Hippocampal formation (tissue), 2 donors: ENCODE measurements at places on chromosomes 2 and 18.

GRCh38 chr18:8942021-8942908 lies 160.2 kb upstream of the NDUFV2 start:
- DNase-seq: no peak

- no peak for DNase-seq
Measured at GRCh38 chr2:156099382-156099781, 233.1 kb downstream of the NR4A2 start.

DNA sequence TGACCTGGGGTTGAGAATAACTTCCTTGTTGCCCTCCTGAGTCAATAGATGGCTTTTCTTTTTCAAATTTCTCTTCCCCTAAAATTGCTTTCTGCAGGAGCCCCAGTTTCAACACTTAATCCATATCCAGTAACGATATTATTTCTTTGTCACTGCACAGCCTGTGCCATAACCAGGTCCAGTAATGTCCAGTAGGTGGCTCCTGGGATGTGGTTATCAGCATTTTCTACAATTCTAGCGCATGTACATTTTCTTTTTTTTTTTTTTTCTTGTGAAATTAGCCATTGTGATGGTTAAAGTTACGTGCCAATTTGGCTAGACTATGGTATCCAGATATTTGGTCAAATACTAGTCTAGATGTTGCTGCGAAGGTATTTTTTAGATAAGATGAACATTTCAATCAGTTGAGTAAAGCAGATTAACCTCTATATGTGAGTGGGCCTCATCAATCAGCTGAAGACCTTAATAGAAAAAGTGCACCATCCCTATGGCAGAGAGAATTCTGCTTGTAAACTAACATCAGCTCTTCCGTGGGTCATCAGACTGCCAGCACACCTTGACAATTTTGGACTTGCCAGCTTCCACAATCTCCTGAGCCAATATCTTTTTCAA lies 72.9 kb upstream of the SCG2 start:
- DNase-seq: no peak

GRCh38 chr2:221612161-221612560 lies 40.1 kb upstream of the EPHA4 start:
- no peak for DNase-seq

DNA sequence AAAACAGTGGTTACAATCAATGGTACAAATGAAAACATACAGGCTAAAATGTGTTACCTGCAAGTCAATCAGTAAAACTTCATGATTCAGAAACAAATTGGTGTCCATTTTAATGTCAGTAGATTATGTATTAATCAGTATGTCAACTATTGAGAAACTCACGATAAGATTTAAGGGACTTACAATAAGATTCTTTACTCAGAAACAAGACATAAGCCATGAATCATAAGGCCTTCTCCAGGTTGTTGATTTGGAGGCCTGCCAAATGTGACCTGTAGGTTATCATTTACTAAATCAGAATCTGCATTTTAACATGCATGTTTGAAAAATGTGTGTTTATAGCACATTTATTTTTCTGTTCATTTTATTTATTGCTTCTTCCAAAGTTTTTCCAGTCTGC lies 623.1 kb downstream of the CCDC85A start:
- no peak for DNase-seq

DNA sequence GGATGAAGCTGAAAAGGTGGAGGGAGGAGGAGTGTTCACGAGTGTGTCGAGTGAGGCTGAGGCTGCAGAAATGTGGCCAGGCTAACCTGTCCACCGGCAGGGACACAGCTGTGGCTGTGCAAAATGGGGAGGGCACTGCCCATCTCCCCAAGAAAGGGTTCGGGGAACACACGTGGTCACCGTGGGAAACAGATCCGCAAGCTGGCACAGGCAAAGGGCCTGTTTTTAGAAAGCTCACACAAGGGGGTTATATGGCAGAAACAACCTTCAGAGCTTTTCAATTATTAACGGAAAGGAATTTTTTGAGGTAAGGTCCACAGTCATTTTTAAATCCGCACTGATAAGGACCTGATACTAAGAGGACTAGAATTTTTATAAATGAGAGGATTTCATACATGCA lies 35.7 kb downstream of the SH3YL1 start:
- no peak for DNase-seq

- no peak for DNase-seq
Measured at GRCh38 chr2:198371329-198371728, 566.9 kb downstream of the PLCL1 start.
